ENCODE measurements at places on chromosomes 1 and 21.

DNA sequence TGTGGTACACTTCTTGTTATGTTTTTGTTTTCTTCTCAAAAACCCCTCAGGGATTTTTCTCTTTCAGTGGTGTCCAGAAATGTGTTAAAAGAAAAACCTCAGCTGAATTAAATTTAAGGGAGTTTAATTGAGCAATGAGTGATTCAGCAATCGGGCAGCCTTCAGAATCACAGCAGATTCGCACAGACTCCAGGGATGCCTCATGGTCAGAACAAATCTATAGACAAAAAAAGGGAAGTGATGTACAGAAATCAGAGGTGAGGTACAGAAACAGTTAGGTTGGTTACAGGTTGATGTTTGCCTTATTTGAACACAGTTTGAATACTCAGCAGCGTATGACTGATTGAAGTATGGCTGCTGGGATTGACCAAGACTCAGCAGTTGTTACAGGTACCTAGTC is 86.2 kb downstream of the TLR5 start:
- DNase-seq: no peak

GRCh38 chr1:226425004-226425378 is 17.1 kb upstream of the PARP1 start:
- DNase-seq: no peak

- peak; percentile 61 for DNase-seq
These were observed 1.9 kb downstream of the FAM110D start for GRCh38 chr1:26160527-26161414.

GRCh38 chr1:232247669-232248068 is 382.3 kb downstream of the SIPA1L2 start:
- DNase-seq: no peak

DNA sequence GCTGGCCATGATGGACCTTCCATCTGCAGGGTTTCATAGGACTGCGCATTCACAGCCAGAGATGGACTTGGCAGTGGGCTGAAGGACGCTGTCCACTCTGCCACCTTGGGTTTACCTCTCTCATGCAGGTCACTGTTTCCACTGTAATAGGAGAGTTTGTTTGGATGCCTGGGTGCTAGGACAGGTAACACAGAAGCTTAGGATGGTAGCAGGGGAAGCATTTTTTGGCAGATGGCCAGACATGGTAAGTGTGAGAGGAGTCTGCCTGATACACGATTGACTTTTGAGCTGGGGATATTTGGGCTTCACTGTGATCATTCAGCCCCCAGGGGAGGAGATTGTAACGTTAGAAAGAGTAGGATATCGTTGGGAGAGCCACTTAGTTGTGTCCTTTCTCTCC is 11.8 kb downstream of the PSEN2 start:
- no peak for DNase-seq

- no peak for DNase-seq
These were observed 8.8 kb downstream of the FMO1 start for GRCh38 chr1:171256940-171257606.

GRCh38 chr1:83491930-83492329 is 507.0 kb downstream of the TTLL7 start:
- no peak for DNase-seq

- no peak for DNase-seq
These were observed 227.5 kb downstream of the HMCN1 start for GRCh38 chr1:185961664-185962063.

DNA sequence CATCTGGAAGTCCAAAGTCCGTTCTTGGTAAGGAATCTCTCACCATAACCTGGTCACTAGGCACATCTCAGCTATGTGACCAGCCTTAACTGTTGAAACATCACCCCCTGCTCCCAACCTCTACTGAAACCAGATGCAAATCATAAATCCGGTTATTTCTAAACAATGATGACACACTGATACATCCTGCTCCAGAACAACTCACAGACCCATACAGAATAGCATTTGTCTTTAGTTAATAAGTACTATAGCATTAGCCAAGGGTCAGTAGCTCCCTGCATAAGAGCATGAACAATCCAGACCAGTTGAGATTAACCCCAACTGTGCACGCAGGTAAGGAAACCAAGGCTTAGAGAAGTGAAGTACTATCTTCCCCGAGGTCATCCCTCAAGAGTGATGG is 38.0 kb upstream of the KCTD3 start:
- no peak for DNase-seq

GRCh38 chr1:235268379-235269125 is 59.4 kb downstream of the ARID4B start:
- no peak for DNase-seq

- no peak for DNase-seq
These were observed 9.1 kb downstream of the PRPF38A start for GRCh38 chr1:52413410-52413989.

- no peak for DNase-seq
These were observed 171.7 kb downstream of the HUNK start for GRCh38 chr21:32044205-32045180.

DNA sequence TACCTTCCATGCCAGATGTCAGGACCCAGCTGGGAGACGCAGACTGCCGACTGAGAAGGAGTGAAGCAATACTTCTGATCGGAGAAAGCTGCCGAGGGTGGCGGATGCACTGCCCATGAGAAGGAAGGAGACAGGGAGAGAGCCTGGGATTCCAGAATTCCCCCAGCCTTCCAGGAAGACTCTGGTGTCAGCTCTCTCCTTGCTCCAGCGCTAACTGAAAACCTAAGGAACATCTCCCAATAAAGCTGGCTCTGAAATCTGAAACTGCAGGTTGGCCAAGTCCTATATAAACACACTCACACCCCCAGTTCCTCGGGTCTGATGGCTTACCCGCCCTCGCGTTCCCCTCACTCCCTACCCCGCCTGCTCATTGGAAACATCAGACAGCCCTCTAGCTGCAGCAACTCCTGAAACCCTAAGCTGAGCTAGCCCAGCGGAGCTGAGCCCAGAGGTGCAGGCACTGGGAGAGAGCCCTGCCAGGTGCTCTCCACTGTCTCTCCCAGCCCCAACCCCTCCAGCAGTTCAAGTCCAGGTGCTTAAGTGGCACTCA is 52.3 kb downstream of the PLEKHA6 start:
- peak; percentile 66 for DNase-seq

GRCh38 chr1:238592621-238593020 is 701.9 kb upstream of the ZP4 start:
- DNase-seq: no peak

GRCh38 chr1:27102707-27103468 is 52.0 kb downstream of the SLC9A1 start:
- DNase-seq: peak; percentile 91

- no peak for DNase-seq
These were observed 393 bp downstream of the LYSMD1 start for GRCh38 chr1:151165281-151165737.

DNA sequence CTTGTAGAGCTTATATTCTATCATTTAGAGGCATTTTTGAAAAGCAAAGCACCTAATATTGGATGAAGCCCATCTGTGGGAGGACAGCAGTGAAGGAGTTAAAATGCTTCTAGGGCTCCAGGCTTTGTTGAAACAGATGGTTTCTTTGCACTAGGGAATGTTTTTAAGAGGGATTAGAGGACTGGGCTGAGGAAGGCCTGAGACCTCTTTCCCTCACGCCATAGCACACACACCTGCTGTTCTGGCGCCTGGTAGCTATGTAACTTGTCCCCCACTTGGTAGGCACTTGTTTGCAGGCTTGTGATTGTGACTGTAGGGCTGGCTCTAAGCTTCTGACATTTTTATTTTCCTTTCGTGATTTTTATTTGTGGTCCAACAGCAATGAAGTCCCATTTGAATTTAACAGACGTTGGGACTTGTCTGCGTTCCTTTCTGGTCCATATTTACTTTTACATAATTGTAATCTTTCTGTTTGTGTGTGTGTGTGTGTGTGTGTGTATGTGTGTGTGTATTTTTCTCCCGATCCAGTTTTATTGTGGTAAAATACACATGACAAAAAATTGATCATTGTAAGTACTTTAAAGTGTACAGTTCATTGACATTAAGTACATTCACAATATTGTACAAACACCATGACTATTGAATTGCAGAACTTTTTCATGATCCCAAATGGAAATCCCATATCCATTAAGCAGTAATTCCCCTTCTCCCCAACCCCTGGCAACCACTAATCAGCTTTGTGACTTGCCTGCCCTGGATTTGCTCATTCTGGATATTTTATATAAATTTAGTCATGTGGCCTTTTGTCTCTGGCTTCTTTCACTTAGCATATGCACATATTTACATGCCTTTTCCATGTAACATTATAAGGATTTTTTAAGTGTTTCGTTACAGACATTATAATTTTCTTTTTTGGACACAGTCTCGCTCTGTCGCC is 33.5 kb upstream of the MACF1 start:
- peak; percentile 58 for DNase-seq

GRCh38 chr1:205986292-205986691 is 16.9 kb downstream of the RAB7B start:
- DNase-seq: no peak

- DNase-seq: no peak
These were observed at the start of gene CD48 for GRCh38 chr1:160711602-160712311. Gene CD48 (minus strand): TSS chr1:160711822. CDS start chr1:160711763, 59 bp downstream.

GRCh38 chr1:212922016-212922415 is 28.3 kb upstream of the VASH2 start:
- DNase-seq: no peak

- DNase-seq: no peak
These were observed 543.0 kb upstream of the PLXNA2 start for GRCh38 chr1:208787219-208787618.

DNA sequence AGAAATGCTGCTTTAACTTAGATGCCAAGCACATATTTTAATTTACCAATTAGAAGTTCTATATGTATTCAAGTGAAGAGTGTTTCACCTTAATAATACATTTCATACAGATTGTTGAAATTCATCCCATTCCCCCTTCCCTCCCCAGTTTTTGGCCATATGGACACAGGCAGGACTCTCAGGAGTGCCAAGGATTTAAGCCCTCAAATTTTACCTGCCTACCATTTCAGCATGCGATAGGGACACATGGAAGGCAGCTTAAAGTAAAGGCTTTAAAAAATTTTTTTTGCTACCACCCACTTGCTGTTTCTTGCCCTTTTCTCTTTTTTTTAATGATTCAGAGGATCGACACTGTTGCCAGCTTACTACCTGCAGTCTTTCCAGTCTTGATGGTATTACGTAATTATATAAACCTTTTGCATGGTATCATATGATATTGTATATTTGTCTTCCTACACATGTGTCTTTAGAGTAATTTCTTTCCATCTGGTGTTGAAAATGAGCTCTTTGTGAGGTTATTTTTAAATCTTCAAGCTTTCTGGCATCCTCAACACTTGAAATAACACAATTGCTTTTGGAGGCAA is 7.0 kb downstream of the EPB41 start:
- no peak for DNase-seq

DNA sequence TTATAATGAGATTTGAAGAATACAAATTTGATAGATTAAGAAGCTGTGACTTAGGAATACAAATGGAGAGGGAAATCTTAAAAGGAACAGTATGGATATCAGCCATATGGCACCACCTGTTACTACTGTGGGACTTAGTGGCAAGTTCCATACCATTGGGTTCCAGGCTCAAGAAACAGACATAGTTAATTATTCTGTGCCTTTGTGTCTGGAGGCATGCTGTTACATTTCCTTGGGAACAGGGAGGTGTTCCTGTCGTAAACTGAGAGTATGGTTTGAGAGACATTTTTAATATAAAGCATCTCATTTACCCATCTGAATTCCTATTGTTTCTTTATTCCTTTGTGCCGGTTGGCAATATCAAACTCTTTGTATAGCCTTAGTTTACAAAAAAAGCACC is 15.2 kb downstream of the PLA2G4A start:
- no peak for DNase-seq

DNA sequence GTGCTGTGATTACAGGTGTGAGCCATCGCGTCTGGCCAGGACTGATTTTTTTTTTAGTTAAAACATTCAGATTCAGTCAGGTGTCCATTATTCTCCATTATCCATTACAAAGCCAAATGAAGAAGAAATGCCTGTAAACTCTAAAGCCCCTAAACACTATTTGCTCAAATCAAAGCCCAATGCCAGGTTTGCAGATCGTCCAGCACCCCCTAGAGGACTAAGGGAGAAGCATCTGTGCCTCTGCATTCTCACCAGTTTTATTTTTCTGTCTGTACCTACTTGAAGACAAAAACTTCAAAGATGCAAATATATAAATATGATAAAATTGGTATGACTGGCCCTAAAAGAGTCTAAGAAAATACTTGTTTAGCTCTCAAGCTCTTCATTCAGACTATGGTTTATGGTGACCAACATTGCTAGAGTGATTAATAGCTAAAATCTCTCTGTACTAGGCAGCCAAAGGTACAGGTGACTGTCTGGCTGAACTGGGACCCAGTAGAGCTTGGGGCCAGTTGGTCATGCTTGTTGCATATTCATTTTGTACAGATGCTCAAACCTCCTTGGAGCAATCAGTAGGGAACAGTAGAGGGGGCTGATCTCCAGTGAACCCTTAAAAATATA is 138.4 kb downstream of the SYT2 start:
- DNase-seq: peak; percentile 50

GRCh38 chr1:25096307-25097150 is 135.8 kb downstream of the SYF2 start:
- no peak for DNase-seq

GRCh38 chr1:218611916-218612585 is 266.9 kb downstream of the TGFB2 start:
- no peak for DNase-seq

DNA sequence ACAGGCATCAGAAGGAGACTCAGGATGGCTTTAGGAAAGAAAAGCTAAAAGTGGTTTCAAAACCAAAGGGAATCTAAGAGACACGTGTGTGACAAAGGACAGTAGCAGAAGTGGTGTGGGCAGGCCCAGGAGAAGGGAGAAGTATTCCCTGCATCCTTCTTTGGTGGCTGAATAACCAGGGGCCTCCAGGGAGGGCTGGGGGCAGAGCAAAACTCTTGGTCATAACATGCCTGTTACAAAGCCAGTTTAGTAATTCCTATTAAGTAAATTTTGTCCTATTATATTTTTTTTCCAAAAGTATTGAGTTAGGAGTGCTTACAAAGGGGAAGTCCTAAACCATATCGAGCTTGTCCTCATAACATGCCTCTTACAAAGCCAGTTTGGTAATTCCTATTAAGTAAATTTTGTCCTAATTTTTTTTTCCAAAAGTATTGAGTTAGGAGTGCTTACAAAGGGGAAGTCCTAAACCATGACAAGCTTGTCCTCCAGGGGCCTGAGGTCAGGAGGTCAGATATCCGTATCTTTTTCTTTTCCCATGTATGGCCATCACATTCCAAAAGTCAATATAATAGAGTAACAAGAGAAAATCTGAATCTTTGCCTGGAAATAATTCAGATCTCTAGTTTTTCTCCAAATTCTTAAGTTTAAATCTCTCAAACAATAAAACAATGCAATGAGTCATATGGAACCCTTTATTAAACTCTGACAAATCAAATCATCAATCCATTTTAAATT is 509.2 kb downstream of the LTN1 start:
- no peak for DNase-seq

DNA sequence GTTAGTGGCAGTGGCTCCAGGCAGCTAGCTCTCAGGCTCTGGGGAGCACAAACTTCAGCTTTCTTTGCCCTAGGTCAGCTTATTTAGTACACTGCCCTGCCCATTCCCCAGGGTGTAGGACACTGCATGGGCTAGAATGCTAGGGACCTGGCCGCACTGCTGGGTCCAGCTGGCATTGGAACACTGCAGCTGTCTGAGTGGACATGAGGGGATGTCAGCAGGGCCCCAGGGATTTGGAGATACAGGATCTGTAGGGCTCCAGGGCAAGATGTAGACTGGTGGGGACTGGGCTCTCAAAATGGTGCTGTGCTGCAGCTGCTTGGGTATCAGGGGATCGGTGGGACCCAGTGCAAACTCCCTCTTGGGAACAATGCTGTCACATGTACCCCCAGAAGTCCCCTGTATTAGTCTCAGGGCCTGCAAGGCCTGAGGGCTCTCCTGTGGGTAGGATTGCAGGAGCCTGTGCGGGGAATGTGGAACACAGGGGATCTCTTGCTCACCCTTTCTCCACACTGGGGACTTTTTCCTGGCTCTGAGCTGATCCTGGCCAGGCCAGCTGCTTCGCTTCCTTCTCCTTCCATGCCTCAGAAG is 25.2 kb upstream of the TTC22 start:
- no peak for DNase-seq
